ENCODE measurements at places on chromosomes 5 and 9.

DNA sequence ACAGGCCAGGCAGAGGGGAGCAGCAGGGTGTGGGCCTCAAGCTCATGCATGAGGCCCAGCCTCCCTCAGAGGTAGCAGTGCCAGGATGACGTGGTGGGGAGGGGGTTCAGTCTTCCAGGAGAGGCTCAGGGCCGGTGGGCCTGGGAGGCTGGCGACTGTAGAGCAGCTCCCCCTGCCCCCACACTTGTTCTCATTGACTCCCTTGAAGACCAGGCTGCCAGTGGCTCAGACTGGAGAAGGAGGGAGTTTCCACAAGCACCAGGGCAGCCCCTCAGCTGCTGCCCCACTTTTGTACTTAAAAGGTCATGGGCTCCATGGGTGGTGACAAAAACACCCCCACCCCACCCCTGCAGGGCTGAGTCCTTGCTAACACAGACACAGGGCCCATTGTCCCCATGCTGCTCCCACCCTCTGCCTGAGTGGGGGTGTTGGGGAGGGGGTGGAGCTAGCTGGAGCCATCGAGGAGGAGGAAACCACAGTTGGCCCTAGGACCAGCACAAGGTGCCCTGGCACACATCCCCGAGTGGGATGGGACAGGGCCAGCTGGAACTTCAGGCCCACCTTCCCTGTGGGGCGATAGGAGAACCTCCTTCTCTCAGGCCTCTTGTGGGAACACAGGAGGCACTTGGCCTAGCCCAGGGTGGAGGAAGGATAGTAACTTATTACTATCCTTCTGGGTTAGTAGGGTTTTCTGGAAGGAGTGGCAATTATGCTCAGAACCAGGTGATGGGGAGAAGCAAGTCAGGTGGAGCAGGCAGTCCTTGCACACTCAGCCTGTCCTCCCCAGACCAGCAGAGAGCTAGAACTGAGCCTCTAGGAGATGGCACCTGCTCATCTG, 10.7 kb downstream of the PDLIM4 start:
- no peak for DNase-seq

GRCh38 chr5:164002628-164003027, 497.2 kb downstream of the MAT2B start:
- DNase-seq: no peak

DNA sequence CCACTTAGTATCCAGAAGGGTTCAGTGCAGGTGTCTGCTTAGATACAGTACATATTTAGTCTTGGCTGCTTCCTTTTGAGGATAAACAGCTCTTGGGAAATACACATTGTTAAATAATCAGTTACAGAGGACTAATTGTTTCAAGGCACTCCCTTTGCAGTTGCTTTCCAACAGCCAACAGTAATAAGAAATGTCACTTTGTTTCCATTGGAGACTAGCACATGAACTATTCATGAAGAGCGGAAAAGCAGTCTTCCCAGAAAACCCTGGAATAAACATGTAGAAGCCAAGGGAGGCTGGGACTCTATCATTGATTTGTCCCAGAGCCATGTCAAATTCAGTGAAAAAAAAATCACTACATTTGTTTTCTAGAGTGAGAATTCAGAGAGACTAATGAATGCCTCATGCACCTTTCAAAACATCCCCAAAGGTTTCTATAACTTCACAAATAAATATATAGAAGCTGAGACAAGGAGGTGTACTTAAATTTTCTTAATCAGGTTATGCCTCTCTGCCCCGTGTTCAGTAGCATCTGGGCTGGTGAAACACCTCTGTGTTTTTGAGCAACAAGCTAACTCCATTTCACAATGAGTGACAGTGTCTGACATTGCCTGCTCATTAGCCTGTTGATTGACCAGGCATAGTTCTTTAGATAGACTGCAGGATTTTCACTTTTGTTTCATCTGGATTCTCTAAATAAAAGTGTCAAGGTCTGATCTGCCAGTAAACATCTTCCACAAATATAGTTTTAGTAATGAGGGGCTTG, 271.5 kb downstream of the ARRDC3 start:
- no peak for DNase-seq

DNA sequence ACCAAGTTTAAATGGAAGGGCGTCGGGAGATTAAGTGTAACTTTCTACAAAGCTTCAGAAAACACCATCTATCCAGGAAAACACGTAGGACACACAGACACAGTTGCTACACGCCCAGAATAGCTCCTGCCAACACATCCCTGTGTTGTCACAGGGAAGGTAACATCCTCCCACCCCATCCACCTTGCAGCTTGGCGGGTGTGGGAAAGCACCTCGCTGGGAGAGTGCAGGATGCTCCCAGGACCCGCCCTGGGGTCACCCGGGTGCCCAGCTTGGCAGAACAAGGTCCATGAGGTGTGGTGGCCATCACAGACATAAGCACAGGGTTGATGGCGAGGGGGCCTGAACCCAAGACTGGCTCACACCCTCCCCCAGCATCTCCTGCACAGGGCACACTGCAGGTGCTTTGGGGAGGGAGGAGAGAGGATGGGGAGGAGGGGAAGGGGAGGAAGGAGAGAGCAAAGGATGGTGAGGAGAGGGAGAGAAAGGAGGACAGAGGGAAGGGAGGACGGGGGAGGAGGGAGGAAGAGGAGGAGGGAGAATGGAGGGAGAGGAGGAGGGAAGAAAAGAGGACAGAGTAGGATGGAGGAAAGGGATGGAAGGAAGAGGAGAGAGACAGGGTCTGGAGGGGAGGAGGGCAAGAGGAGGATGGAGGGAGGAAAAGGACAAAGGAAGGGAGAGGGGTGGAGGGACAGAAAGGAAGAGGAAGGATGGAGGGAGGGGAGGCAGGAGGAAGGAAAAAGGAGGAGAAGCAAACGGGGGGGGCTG, 37.2 kb downstream of the GOLM1 start:
- DNase-seq: no peak

DNA sequence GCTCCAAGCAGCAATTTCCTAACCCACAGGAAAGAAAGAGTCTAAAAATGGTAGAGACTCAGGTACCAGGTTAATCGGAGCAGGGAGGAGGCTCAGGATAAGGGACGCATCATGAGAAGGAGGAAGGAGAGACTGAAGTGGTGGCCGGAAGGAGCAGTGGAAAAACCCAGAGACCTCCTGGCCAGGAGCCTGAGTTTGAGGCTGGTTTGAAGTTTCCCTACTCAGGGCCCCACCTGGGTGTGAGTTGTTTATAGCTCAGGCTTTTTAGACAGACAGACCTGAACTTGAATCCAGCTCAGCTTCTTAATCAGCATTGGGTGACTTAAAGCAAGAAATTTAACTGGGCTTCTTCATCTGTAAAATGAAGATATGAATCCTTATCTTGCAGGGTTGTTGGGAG, 11.9 kb upstream of the AQP7 start:
- DNase-seq: no peak

- DNase-seq: no peak
These were observed 688.8 kb downstream of the SEMA5A start for GRCh38 chr5:8857051-8857450.

- DNase-seq: no peak
These were observed 503.0 kb upstream of the CD180 start for GRCh38 chr5:67699560-67699959.

GRCh38 chr5:146781157-146781556, 97.4 kb downstream of the PPP2R2B start:
- DNase-seq: no peak

- DNase-seq: no peak
These were observed 330.4 kb downstream of the ICE1 start for GRCh38 chr5:5752844-5753243.

DNA sequence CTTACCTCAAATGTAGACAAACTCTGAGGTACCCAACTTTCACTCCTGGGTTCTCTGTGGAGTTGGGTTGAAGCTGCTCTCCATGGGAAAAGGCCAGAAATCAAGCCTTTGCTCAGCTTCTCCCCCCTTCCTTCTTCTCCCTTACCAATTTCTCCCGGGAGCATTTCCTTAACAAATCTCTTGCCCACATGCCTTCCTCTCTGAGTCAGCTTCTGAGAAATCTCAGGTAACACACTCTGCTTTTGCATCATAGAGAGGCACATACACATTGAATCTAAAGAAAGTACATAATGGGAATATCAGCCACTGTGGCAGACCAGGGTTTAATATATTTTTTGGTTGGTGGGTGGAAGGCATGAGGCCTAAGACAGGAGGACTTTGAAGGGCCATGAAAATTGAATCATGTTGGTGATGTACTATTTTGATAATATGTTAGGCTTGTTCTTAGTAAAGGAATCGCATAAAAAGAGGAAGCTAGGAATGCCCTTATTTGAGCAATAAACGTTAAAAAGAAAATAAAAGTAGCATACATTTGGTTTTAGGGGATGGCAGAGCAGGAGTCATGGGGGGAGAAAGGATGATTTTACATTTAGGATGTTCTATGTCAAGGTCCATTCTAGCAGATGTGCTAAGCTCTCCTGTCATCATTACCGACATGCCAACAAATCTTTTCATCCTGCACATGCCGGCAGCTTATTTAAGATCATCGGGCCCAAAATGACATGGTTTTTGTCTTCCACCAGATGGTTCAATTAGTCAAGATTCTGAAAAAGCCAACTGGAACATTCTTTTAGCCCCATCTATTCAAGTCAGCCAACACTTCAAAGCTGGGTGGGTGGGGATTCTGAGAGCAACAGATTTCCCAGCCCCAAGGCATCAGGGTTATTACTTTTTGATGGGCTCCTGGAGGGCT, 199.5 kb upstream of the CLINT1 start:
- DNase-seq: no peak

DNA sequence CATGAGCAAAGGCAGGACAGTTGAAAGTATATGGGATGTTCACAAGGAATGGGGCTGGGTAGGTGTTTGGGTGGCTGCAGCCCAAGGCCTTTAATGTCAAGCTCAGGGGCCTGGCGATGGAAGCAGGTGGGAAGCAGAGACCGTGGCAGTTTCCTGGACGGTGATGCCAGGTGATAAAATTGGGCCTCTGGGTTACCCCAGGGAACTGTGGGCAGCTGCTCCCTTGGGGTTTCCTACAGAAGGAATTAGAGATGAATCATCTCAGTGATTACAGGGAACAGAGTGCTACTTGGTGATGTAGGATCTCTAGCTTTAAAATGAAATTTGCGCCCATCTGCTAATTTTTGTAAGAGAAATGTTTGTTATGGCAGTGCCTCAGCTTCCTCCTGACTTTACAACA, 39.2 kb downstream of the TSTD2 start:
- DNase-seq: no peak

DNA sequence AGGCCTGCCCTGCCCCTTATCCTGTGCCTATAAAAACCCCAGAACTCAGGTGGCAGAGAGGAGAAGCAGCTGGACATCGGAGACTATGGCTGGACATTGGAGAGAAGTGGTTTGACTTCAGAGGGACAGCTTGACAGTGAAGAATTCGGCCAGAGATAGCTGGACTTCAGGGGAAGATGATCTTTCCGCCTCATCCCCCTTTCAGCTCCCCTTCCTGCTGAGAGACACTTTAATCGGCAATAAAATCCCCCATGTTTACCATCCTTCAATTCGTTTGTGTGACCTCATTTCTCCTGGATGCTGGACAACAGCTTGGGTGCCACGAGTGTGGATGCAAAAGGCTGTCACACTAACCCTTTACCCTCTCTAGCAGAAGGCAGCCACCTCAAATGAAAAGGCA, 134.1 kb upstream of the TUT7 start:
- DNase-seq: no peak

- DNase-seq: no peak
These were observed 155.6 kb downstream of the TRIM32 start for GRCh38 chr9:116842658-116843057.

GRCh38 chr5:66958201-66958979, 238.2 kb downstream of the CD180 start:
- no peak for DNase-seq

DNA sequence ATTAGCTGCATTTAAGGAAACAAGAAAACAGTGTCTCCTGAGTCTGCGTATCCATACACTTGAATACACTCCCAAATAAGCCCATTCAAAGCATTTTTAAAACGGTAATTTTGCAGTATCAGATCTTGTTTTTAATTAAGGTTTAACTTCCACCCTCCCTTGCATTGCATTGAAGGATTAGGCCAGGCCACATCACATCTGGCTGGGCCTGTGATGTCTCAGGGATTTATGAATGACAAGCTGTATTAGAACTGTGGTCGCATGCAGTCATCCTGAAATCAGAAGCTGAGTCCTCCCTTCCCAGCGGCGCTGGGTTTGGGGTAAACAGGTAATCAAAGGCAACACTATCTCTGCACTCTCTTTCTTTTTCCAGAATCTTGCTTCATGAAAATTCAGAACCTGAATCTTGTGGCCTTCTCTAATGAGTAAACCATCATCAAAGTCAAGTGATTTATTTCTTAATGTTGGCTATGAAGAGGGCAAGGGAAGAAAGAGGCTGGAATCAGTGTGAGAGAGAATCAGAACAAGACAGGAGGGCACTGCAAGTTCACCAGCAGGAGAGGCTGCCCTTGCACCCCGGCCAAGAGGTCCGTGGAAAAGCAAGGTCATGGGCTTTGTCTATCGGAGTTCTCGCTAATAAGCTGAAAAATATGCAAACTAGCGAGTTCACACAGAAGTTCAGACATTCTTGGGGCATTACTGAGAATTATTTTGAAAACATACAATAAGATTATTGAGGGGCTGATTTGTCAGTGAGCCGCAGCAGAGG, 80.0 kb upstream of the ZSWIM6 start:
- DNase-seq: no peak

- DNase-seq: no peak
These were observed 5.5 kb downstream of the PCDH1 start for GRCh38 chr5:141872496-141873356.

- no peak for DNase-seq
These were observed 456.5 kb upstream of the CDH9 start for GRCh38 chr5:27494887-27495286.

DNA sequence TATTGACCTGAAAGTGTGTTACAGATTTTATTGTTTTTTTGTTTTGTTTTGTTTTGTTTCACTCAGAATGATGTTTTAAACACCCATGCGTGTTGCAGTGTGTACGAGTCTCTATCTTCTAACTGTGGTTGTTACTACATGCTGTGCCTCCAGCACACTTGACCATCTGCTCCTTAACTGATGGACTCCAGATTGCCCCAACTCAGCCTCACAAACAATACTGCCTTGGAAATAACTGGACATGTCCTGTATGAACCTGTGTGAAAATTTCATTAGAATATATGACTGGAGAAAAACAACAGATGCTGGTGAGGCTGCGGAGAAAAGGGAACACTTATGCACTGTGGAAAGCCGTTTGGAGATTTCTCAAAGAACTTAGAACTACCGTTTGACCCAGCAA, 68.7 kb upstream of the HAND1 start:
- DNase-seq: no peak

- DNase-seq: no peak
These were observed 159.1 kb downstream of the CCDC171 start for GRCh38 chr9:15711931-15712330.

DNA sequence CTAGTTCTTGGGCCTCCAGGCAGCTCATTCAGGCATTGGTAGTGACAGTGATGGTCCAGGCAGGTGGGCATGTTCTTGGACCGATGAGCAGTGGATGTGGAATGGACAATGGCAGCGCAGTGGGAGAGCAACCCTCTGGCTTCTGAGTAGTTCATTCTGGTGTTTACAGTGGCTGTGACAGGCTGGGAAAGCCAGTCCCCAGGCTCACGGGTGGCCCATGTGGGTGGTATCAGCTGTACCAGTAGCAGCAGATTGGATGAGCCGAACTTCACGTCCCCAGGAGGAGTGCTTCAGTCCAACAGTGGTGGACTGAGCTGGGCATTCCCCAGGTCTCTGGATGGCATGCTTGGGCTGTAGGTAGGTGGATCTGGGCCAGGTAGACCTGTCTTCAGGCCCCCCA, 515.6 kb upstream of the ACO1 start:
- no peak for DNase-seq

Measured in stimulated activated CD4-positive, alpha-beta T cell treated with anti-CD3 and anti-CD28 coated beads, TNF-alpha, amount 100 ng/mL, for 1 hour (primary cell).